Epithelial cell of prostate (primary cell): ENCODE measurements at places on chromosomes 13 and 19.

GRCh38 chr19:18503337-18503970, 18.4 kb downstream of the ELL start:
- DNase-seq = no peak

DNA sequence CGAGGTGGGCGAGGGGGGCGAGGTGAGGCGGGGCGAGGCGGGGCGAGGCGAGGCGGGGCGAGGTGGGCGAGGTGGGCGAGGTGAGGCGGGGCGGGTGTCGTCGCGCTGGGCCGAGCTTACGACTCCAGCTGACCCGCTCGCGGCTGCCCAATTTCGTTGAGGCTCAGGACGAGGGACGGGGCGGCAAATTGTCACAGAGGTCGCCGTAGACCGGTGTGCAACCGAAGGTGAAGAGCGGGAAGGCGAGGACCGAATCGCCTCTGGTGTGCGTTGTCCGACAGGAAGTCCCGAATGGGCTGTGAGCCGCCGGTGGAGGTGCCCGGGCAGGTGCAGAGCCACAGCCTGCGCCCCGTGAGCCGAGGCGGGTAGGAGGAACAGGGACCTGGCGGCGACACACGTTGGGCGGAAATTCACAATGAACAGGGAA, at the start of gene LACC1:
LACC1 (plus strand) TSS at position 150 of the 427 bp plus-strand sequence. CDS start 1,082 bp downstream, outside the sequence.
- DNase-seq = no peak

DNA sequence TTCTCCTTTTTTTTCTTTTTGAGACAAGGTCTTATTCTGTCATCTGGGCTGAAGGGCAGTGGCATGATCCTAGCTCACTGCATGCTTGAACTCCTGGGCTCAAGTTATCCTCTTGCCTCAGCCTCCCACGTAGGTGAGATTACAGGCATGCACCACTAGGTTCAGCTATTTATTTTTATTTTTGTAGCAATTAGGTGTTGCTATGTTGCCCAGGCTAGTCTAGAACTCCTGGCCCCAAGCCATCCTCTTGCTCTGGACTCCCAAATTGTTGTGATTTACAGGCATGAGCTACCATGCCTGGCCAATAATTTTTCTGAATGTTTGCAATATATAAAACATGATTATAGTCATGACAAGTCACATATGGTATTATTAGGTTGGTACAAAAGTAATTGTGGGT, 161.1 kb upstream of the ATXN8OS start:
- no peak for DNase-seq

DNA sequence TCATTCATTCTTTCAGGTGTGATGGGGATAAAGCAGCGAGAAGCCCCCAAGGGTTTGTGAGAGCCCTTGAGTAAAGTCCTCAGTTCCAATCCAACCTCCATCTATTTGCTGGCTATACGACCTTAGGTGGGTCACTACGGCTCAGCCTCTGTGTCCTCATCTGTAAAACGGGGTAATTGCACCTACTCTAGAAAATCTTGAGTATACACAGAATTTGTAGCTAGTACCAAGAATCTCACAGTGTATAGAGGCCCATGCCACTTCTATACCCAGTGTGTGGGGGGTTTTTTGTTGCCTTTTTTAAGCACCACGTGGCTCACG, 406 bp upstream of the DNMT1 start:
- DNase-seq = no peak

DNA sequence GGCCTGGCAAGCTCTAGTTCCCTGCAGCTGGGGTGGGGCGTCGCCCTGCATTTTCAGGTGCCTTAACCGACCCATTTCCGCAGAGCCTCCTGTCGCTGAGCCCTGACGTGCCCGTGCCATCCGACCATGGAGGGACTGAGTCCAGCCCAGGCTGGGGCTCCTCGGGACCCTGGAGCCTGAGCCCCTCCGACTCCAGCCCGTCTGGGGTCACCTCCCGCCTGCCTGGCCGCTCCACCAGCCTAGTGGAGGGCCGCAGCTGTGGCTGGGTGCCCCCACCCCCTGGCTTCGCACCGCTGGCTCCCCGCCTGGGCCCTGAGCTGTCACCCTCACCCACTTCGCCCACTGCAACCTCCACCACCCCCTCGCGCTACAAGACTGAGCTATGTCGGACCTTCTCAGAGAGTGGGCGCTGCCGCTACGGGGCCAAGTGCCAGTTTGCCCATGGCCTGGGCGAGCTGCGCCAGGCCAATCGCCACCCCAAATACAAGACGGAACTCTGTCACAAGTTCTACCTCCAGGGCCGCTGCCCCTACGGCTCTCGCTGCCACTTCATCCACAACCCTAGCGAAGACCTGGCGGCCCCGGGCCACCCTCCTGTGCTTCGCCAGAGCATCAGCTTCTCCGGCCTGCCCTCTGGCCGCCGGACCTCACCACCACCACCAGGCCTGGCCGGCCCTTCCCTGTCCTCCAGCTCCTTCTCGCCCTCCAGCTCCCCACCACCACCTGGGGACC, 1.2 kb downstream of the ZFP36 start:
- DNase-seq = no peak

DNA sequence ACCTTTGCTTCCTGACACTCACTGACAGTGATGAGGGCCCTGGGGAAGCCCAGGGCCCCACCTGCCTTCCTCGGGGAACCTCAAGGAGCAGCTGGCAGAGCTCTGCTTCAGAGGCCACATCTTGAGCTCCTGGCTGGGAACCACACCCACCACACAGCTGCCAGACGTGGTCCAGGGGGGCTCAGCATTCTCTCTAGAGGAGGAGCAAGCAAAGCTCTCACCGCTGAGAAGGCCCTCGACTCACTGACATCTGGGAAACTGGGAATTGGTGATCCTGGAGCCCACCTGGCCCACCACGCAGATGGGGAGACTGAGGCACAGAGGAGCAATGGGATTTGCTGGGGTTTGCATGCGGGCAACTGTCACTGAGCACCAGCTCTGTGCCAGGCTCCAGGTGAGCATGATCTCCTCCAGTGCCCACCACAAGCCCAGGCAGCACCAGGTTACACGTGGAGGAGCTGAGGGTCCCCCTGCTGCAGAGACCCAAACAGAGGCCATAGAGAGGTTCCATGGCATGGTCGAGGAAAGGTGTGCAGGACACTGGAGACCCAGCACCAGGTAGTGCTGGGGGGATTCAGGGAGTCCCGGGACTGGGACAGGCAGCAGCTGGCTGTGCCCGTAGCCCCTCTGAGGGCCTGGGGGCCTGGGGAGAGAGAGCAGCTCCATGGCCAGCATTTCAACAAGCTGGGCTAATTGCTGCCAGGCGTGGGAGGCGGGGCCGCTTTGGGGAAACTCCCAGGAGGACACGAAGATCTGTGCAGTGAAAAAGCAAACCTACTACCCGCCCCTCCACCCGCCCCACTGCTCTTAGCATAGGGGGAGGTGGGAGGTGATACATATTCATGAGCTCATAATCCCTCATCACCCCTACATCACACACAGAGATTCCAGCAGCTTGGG, 33.4 kb downstream of the PEPD start:
- DNase-seq = no peak

DNA sequence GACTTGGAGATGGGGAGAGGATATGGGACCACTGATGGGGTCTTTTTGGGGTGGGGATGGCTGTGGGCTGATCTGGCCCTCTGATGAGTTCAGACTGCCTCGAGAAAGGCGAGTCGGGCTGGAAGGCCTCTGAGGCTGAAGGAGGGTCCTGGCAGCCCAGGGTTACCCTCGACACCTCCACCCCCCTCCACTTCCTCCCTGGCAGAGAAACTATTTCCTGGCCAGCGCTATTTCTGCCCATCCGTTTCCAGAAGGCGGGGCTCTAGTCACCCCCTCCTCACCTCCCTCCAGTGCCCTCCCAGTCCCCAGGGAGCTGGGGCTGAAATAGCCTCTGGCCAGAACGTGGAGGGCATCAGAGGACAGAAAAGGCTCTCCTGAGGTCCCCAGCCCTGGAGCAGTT, 9.7 kb downstream of the EXOC3L2 start:
- DNase-seq = no peak
